Nucleus accumbens (tissue), 56 donors: ENCODE measurements at places on chromosomes 6 and 20.
A peak's percentile ranks its signal among the peaks of the same experiment; 100 is the strongest.

GRCh38 chr6:169568314-169569087 lies 133.3 kb downstream of the WDR27 start:
- DNase-seq, result no peak

DNA sequence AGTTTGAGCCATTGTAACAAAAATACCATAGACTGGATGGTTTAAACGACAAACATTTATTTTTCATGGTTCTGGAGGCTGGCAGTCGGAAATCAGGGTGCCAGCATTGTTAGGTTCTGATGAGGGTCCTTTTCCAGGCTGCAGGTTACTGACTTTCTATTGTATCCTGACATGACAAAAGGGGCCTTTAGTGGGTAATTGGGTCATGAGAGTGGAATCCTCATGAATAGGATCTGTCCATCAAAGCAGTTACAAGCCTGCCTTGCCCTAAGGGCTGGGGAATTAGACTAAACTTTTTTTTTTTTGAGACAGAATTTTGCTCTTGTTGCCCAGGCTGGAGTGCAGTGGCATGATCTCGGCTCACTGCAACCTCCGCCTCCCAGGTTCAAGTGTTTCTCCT lies 347.9 kb upstream of the TSHZ2 start:
- no peak for DNase-seq

- DNase-seq, result no peak
Observed at GRCh38 chr6:36544228-36544627, 3.1 kb downstream of the STK38 start.

- no peak for DNase-seq
Observed at GRCh38 chr6:27494987-27495385, 22.1 kb upstream of the ZNF184 start.

- no peak for DNase-seq
Observed at GRCh38 chr6:9851541-9852380, 563.1 kb downstream of the TFAP2A start.

- peak; percentile 42 for DNase-seq
Observed at GRCh38 chr20:62065674-62066338, at the start of gene TAF4. TSS of gene TAF4 (minus strand) at chr20:62065881. CDS start at chr20:62065810, 71 bp downstream.

GRCh38 chr6:3457710-3458602 lies 1.1 kb upstream of the SLC22A23 start:
- DNase-seq, result no peak

DNA sequence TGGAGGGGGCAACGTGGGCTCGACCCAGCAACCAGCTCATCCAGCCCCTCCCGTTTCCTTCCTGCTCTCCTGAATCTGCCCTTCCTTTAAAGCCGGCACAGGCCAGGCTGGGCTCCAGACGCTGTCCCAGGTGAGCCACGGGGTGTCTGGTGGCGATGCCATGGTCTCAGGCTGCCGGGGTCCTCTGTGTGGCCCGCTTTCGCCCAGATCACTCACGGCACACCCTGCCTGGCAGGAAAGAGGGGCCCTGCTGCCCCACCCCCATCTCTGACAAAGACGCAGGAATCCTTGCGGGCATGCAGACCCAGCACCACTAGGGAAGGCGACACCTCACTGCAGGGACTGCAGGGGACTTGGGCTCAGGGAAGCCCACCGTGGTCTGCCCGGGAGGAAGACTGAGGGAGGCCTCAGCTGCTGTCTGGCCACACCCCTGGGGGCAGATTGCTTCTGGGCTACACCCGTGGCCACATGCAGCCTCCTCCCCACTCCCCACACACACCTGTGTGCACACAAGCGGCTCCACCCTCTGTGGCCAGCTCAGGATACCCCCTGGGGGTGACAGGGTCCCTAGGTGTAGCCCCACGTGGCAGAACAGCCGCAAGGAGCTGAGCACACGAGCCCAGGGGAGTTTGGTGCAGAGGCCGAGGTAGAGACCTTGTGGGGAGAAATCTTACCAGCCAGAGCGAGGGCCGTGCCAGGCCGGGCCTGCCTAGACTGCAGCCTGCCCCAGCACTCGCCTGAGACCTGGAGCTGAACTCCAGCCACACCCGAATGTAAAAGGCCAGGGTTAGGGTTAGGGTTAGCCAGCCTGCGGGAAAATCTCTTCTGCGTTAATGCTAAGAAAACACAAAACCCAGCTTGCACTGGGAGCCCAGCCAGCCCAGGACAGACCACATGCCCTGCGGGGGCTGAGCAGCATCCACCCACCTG lies 104.6 kb downstream of the DLL1 start:
- no peak for DNase-seq

DNA sequence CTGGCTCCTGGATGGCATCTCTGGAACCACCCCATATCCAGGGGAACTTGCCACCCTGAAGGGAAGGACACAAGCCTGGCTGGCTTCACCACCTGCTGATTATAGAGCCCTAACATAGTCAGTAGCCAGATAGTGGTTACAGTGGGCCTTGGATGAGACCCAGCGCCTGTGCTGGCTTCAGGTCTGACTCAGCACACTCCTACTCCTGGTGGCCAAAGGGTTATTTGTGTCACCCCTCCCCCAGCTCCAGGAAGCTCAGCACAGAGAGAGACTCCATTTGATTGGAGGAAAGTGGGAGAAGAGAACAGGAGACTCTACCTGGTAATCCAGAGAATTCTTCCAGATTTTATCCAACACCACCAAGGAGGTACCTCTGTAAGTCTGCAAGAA lies 12.8 kb downstream of the SNX14 start:
- DNase-seq, result no peak

GRCh38 chr20:23049201-23050075 lies at the start of gene THBD:
TSS of gene THBD (minus strand) at chr20:23049672. CDS start at chr20:23049504, 168 bp downstream.
- no peak for DNase-seq

- no peak for DNase-seq
Observed at GRCh38 chr6:88561954-88562315, 395.8 kb upstream of the CNR1 start.

DNA sequence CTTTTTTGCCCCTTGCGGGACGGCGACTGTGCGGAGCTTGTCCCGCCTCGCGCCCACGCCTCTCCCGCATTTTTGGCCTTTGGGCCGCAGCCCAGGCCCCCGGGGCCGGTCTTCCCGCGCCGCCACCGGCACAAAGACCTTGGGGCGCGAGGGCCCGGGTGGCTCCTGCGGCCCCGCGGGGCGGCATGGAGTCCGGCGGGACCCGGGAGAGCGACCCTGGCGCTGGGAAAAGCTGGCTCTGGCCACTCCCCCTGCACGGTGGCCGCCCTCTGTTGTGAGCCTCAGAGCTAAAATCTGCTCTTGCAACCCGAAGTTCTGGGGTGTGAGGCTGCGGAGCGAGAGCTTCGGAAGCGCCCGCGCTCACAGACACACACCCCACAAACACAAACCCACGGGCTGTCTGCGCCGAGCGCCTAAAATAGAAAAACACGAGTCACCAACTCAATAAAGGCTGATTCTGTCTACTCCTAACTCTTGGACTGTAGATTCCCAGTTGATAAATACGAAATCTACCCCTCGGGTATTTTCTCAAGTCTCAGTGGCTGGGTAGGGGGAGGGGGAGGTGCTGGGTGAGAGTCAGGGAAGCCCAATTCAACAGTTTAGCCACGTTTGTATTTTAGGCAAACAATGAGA lies 496 bp upstream of the BEND3 start:
- peak; percentile 18 for DNase-seq

- no peak for DNase-seq
Observed at GRCh38 chr20:52645822-52646221, 326.3 kb upstream of the TSHZ2 start.

DNA sequence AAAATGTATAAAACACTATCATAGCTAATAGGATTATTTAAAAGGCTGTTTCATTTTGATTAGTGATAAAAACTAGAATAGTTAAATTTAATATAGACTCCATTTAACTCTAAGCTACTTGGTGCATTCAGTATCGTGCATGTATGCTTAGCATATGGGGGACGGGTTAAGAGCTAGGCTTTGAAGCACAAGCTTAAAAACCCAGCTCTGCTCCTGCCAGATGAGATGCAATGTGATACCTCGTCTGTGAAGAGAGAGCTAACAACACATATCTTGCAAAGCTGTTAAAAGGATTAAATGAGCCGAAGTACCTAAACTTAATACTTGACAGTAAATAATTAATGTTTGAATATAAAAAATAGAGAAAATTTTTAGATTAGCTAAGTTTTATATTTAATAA lies 42.2 kb downstream of the DTNBP1 start:
- no peak for DNase-seq

- no peak for DNase-seq
Observed at GRCh38 chr6:41591122-41591521, 44.9 kb downstream of the FOXP4 start.

GRCh38 chr20:6164421-6165341 lies 41.9 kb upstream of the FERMT1 start:
- no peak for DNase-seq

GRCh38 chr6:80356000-80356399 lies 249.5 kb downstream of the BCKDHB start:
- DNase-seq, result no peak

DNA sequence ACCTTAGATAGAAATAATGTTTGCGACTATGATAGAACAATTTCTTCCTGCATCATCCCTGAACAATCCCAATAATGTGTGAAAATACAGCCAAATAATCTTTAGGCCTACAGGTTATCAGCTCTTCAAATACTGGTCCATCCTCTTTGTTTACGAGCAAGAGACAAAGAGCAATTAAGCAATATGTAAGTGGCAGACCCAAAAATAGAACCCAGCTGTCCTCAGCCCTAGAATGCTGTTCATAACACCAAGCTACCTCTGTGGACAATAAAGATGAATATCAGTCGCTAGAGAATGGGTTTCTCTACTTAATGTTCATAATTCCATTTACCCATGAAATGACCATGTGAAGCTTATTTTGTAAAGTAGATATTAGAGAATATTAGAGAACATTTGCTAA lies 28.4 kb upstream of the OSTM1 start:
- DNase-seq, result no peak
